ENCODE measurements at places on chromosomes 1 and 21.

GRCh38 chr1:29310616-29311180 is 74.4 kb downstream of the PTPRU start:
- no peak for DNase-seq

DNA sequence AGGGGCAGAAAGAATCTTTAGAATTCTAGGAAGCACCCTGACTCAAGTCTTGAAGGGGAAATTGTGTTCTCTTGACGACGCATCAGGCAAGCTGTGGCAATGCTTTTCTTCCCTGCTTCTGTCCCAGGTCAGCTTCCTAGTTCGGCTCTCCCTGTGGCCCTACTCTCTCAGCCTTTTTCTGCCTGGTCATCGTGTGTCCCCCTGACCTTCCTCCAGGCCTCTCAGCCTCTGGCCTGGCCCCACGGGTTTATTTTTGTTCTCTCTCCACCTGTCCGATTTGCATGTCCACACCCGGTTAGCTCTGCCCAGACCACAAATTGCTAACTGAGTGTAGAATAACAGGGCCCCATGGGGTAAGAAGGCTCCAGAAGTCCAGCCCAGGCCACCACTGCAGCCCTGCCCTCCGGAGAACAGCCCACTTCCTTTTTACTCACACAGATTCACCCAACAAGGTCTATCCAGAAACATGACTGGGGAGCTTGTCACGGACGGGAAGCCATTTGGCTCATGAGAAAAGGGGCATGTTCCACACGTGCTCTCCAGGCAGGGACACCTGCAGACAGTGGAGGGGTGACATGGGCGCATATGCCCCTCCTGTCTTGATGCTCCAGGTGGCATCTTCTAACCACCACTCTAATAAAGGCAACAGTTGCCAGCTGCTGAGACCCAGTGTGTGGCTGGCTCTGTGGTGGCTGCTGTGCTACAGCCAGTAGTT is 9.8 kb downstream of the KCNN3 start:
- no peak for DNase-seq

GRCh38 chr1:207025146-207025880 is 7.2 kb downstream of the C1orf116 start:
- no peak for DNase-seq

- DNase-seq = no peak
Measured at GRCh38 chr1:244011786-244012185, 39.3 kb upstream of the ZBTB18 start.

DNA sequence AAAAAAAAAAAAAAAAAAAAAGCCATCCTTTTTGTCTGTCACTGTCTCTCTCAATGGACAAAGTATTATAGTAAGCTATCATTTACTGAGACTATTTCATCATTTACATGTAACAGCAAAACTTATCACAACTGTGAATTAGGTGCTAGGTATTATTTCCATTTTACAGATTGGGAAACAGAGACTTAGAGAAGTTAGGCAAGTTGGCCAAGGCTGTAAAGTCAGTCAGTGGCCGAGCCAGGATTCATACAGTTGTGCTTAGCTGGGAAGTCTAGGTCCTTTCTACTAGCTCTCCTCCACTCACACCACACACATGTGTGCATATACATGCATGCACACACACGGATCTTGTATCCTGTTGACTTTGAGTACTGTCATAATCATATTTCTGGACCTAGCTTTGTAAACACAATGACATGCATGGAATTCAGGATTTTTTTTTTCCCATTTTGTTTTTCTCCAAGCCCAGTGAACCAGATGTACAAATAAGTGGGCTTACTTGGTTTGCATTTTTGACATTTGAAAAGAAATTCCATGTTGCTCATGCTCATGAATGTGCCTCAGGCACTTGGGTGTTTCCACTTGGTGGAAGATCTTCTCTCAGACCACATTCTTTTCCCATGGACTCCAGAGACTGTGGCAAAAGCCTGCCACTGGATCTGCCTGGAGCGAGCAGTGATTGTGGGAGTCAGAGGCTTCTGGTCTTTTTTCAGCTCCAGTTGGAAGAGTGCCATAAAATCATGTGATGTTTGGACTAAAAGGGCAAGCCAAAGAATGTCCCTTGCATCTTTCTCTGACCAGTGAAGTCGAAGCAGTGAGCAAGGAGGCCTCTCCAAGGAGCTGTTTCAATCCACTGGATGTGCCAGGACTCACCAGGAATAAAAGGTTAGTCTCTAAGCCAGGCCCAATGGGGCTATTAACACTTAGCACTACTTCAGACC is 61.7 kb upstream of the DNAJC6 start:
- no peak for DNase-seq

DNA sequence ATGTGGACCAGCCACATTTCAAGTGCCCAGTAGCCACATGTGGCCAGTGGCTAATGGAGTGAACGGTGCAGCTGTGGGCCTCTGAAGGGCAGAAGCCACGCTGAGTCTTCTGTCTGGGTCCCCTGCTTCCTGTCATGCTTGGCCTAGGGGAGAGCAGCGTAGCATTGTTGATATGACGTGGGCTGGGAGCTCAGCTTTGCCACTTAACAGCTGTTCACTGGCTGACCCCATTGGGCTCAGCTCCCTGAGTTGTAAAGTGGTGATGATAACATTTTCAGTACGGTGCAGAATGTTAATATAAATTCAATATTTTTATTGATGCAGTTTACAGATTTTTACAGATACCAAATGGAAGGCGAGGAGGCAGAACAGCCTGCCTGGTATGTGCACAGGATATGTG is 4.5 kb downstream of the PODN start:
- no peak for DNase-seq

DNA sequence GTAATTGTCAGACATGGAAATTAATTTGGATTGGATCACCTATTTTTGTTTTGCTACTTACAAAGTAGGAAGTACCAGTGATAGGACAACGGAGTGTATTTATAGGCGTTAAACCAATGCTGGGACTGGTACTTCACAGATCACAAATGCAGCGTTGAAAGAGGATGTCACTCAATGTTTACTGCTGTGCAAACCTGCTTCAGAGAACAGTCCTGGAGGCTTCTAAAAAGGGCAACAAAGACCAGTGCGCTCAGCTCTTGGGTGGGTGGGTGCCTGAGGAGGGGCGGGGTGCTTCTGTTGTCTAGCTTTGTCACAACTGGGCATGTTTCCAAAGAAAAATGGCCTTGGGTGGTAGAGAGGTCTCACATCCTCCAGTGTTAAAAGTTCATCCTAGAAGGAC is 2.1 kb downstream of the C1orf21 start:
- no peak for DNase-seq

DNA sequence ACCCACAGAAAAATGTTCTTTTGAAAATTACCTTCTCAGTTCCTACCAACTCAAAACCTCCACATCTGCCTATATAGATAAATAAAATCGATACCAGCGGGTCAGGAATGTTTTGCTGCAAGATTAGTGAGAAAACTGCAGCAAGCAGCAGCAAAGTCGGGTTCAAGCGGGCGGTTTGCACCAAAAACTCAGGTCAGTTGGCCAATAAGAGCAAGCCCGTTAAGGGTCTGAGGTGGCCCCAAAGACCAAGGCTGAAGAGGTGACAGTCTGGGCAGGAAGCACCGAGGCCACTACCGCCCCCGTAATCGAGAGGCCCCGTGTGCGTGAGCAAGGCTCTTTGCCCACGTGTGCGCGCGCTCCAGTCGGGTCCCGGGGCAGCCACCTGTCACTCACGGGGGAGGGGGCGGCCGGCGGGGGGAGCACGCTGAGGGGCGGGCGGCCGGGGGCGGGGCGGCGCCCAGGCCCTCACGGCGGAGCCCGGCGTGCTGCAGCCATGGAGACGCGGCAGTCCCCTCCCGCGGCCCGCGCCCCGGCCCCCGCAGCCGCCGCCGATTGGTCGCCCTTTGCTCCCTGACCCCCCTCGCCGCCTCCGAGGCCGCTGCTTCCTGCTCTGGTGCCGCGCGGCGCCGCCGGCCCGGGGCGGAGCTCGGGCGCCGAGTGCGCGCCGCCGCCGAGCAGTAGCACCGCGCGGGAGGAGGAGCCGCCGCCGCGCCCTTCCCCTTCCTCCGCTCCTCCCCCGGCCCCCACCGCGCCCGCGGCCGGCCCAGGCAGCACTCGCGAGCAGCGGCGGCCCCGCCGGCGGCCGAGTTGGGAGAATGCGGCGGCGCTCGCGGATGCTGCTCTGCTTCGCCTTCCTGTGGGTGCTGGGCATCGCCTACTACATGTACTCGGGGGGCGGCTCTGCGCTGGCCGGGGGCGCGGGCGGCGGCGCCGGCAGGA is at the start of gene GALNT2:
Gene GALNT2, plus strand, starts transcription at position 773 of the 939 bp plus-strand sequence. Its CDS starts 43 bp downstream, at position 816.
- DNase-seq = peak; percentile 80

DNA sequence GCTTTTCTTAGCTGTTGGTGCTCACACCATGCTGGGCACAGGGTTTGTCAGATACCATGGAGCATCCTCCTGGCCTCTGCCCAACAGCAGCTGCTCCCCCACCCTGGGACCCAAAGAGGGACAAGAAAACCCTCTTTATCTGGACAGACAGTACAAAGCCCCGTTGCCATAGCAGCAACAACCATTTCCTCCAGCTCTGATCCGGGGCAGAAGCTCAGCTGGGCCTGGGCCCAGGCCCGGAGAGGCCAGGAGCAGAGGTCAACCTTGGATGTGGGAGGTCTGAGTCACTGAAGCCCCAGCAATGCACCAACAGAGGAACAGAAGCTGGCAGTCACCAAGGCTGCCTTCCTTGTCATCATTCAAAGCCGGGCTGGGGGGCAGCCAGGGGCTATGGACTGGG is 228.4 kb upstream of the POU3F1 start:
- no peak for DNase-seq

DNA sequence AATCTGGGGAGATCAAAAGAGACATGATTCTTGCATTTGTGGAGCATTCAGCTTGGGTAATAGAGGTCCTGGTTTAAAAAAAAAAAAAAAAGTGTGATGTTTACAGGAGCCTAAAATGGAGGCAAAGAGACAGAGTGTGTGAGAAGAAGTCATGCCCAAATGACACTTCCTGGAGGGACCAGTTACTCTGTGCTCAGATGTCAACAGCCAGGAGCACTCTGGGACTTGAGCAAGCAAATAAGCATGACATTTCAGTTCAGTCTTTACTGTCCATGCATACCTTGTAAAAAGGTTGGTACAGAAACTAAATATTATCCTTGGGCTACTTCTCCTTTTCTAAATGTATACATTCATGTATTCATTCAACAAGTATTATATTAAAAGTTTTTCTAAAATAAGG is 25.2 kb upstream of the ADGRL2 start:
- DNase-seq = no peak

- no peak for DNase-seq
Measured at GRCh38 chr1:109027841-109028240, 14.1 kb downstream of the WDR47 start.

GRCh38 chr1:71587961-71588360 is 507.1 kb upstream of the ZRANB2 start:
- DNase-seq = no peak

Measured in stimulated activated CD8-positive, alpha-beta memory T cell treated with anti-CD3 and anti-CD28 coated beads, Interleukin-2, amount 100 ng/mL, for 1 hour (primary cell).